NCI-H1417 (cell line): ENCODE measurements at places on chromosomes 11 and 22.

- no peak for DNase-seq
Measured at GRCh38 chr11:71373791-71374454, 74.3 kb downstream of the DHCR7 start.

DNA sequence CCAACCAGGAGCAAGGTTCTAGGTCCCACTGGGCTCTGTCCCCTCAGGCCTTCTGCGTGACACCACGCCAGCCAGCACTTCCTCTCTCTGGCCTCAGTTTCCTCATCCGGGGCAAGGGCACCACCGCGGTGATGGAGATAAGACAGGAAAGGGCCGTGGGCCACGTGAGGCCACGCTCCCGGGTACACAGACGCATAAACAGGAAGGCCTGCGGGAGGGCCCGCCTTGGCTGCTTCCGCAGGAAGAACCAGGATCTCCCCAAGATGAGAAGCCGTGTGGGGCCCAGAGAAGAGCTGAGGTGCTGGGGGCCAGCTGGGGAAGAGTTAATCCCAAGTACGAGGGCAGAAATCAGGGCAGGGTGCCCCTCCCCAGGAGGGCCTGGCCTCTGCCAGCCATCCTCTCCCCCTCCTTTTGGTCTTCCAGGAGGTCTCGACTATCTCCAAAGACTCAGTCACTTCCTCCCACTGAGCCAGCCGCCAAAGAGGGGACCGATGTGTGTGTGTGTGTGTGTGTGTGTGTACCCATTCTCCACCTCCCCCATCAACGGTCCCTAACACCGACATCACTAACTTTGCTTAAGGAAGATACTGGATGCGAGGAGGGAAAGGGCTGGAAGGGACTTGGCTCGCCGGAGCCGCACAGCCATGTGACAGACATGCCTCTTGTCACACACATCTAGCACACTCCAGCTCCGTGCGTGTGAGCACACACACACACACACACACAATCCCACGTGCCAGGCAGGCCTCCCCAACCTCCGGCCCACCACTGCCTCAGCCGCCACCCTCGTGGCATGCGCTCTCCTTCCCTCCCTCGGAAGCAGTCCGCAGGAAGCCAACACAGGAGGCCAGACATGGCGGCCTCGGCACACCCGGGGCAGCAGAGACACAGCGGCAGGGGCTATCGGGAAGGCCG, 1.4 kb downstream of the MFNG start:
- no peak for DNase-seq

DNA sequence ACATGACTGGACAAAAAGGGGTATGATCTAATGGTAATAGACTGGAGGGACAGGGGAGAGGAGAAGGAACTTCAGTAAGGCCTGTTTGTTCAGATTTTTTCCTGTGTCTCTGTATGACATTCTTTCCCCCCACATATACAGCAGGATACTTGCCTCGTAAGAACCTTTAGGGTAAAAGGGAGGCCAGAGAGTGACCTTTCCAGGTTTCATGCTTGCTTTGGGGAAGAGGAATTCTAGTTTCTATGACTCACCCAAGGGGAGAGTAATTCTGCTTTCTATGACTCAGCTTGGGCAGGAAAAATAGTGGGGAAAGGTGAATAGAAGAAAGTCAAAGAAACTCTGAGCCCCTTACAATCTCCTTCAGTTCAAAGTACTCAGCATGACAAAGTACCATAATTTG, 457.0 kb downstream of the DLG2 start:
- DNase-seq, result no peak

DNA sequence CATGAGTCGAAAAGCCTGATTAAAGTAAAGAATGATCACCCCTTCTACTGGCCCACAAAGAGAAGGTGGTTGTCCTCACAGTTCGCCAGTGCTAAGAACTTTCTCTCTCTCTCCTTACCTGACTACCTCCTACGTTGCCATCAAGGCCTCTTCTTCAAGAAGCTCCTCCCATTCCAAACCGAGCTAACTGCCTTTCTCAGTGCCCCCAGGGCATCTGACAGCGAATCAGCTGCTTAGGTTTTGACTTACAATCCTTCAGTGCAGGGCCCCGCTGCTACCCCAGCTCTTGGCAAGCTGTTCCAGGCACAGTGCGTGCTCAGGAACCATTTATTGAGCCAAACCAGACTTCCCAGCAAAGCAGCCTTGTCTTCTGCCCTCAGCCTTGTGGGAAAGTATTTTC, 5.8 kb downstream of the VSTM5 start:
- no peak for DNase-seq

DNA sequence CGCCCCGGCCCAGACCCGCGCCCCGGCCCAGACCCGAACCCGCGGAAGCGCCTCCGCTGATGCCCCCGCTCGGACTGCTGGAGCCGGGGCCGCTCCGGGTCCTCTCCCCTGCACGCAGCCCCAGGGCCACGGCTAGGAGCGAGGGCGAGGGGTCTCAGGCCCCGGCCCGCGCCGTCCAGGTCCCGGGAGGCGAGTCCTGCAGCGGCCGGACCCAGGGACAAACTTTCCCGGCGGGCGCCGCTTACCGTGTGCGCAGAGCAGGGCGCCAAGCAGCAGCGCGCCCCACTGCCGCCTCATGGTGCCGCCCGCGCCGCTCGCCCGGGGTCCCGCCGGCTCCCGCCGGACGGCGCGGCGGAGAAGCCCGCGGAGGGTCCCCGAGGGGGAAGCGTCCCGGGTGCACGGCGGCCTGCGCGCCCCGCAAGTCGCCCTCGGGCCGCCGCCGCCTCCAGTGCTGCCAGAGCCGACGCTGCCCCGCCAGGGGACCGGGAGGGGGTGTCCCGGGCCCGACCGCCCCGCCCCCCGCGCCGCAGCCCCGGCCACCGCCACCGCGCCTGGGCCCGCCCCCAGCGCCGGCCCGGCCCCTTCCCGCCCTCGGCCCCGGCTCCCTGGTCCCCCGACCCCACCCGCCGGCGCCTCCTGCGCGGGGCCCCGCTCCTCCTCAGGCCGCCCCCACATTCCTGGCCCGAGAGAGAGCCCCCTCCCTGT, at the start of gene LRP4:
LRP4 (minus strand) TSS at position 468 of the 705 bp plus-strand sequence; CDS start at position 297, 171 bp downstream.
- peak; percentile 34 for DNase-seq

- no peak for DNase-seq
Measured at GRCh38 chr22:42814215-42814614, 42.9 kb downstream of the ARFGAP3 start.

- no peak for DNase-seq
Measured at GRCh38 chr11:126202646-126203359, 8.6 kb downstream of the RPUSD4 start.

GRCh38 chr11:5923427-5923776, 18.6 kb upstream of the OR56A3 start:
- no peak for DNase-seq

DNA sequence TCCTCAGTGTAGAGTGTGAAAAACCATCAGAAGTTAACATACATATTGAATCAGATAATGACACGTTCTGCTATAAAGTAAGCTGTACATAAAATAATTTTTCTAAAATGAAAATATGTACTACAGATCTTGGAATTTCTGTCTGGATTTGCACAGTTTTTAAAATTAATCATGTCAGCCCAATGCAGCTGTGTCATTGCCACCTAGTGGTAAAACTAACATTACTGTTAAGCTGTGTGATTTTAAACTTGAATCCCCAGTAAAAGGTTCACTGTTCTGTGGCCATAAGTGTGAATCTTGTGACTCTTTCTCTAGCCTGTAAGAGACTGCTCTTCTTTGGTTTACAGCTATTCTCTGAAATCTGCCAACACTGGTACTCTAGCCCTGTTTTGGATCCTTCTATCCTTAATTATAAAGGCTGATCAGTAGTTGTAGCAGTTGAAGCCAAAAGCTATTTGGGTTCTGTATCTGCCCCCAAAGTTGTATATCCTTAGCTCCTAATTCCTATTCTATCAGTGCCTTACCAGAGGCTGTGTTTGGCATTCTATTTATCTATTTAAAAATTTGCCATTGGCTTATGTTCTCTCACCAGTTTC, 4.0 kb downstream of the JRKL start:
- peak; percentile 37 for DNase-seq

- DNase-seq, result peak; percentile 48
Measured at GRCh38 chr22:30005213-30005857, 74.9 kb upstream of the HORMAD2 start.

GRCh38 chr22:39496131-39496838, 5.8 kb upstream of the MIEF1 start:
- no peak for DNase-seq

DNA sequence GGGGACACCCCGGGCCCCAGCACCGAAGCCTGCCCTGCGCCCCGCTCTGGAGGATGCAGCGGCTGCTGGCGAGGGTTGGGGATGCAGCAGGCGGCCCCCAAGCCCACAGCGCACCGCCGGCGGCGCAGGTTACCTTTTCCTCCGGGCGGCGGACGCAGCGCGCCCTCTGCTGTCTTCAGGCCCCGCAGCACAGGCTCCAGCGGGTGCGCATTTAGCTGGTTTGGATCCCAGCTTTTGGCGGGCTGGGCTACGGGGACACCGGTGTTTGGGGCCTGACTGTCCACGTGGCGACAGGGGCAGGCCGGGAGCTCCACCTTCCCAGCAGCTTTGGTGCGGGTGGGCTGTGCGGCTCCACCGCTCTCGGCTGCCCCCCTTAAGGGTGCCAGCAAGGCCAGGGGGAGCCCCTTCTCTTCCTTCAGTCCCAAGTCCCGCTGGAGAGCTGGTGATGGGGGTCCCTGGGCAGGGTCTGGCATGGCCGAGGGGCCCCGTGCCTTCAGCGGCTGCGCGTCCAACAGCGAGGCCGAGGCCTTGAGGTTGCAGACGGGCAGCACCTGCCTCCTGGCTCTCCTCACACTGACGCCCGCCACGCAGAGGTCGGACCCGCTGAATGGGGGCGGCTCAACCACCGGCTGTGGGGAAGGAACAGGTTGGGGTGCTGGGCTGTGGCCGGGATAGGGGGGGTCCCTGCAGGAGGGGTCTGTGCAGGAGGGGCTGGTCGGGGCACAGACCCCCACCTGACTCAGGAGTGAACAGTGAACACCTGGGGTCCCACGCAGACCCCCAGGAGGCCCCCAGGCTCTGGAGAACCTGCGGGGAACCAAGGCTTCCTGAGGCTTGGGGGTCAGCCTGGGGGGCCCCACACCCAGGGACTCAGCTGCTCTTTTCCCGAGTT, 18.0 kb upstream of the IL17REL start:
- DNase-seq, result peak; percentile 72

GRCh38 chr11:112836256-112836602, 125.0 kb upstream of the NCAM1 start:
- DNase-seq, result no peak

GRCh38 chr11:94433049-94433448, 31.8 kb upstream of the GPR83 start:
- no peak for DNase-seq

DNA sequence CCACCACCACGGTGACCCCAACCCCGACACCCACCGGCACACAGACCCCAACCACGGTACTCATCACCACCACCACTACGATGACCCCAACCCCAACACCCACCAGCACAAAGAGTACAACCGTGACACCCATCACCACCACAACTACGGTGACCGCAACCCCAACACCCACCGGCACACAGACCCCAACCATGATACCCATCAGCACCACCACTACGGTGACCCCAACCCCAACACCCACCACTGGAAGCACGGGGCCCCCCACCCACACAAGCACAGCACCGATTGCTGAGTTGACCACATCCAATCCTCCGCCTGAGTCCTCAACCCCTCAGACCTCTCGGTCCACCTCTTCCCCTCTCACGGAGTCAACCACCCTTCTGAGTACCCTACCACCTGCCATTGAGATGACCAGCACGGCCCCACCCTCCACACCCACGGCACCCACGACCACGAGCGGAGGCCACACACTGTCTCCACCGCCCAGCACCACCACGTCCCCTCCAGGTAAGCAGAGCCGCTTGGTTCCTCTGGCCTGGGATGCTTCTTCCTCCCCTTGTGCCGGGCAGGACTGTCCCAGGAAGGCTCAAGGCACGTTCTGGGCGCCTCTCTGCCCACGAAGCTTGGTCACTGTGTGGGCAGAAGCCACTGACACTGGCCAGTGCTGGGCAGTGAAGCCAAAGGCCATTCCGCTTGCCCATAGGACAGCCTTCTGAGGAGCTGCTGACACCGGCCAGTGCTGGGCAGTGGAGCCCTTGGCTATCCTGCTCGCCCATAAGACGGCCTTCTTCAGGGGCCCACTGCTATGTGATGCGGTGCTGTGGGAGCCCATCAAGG, 25.1 kb downstream of the MUC2 start:
- no peak for DNase-seq

GRCh38 chr22:17898375-17898774, 124.1 kb upstream of the BID start:
- no peak for DNase-seq

DNA sequence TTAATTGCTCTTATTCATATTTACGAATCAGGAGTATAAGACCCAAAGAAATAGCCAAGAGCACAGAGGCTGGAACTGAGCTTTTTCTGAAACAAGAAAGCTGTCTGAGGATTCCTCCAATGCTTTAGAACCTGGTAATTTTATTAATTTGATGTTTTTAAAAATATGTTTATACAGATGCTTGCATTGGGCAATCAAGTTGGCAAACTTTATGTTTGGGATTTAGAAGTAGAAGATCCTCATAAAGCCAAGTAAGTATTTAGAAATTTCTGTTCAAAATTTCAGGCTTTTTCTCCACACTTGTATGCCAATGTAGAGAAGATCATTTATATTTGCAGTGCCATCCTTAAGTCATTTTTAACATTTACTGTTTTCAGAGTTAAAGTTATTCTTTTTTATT, 24.3 kb upstream of the HIKESHI start:
- DNase-seq, result no peak

DNA sequence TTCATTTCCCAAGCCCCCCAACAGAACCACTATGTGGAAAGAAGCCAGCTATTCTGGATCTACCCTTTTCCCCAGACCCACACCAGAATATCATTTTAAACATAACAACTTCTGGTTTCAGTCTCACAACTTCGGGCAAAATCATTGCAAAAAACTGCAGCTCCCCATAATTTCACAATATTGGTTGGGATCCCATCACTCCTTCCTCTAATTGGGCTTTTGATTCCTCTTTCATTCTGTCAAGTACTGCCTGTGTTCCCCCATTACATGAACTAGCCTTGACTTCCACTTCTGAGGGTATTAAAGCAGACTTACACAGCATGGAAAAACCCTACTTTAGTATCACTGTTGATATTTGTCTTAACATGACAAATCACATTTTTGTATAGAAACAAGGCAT, 4.1 kb upstream of the APOL3 start:
- DNase-seq, result no peak

GRCh38 chr11:75740681-75741080, 23.0 kb downstream of the MOGAT2 start:
- no peak for DNase-seq

- no peak for DNase-seq
Measured at GRCh38 chr11:110947096-110947495, 234.9 kb upstream of the ARHGAP20 start.

GRCh38 chr22:45225732-45226502, 14.8 kb downstream of the KIAA0930 start:
- DNase-seq, result no peak

- DNase-seq, result no peak
Measured at GRCh38 chr11:35236667-35237003, 97.7 kb downstream of the CD44 start.

- no peak for DNase-seq
Measured at GRCh38 chr22:22825213-22825593, 62.4 kb upstream of the IGLL5 start.
